ENCODE measurements at places on chromosomes 4 and X.

- DNase-seq = no peak
These were observed 131.8 kb downstream of the PRKX start for GRCh38 chrX:3581609-3582108.

DNA sequence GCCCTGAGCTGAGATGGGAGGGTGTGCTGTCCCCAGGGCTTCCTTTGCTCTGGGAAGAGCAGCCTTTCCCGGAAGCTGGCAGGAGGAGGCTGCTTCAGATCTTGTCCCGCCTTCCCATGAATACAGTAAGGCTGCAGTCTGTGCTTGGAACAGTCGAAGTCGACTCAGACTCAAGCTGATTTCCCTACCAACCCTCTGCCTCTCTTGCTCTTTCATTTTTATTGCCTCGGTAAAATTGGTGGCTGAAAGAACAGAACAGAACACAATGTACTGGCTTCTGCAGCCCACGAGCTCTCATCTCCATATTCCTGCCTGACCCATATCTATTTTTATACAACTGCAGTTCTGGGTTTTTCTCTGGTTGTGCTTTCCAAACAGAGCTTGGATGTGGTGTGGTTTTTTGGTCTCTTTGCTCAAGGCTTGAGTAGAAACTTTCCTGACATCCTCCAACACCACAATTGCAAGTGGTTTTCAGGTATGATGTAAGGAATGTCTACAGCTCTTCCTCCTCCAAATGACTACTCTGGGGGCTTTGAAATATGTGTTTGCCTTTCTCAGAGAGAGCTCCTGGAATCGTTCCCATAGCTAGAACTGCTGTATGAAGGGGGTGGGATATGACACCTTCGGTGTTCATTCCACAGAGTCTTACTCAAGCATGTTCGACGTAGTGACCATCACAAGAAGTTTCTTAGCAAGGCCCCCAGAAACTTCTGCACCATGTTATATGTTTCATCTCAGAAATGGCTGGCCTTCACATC is 61.3 kb downstream of the ENPP6 start:
- DNase-seq = no peak

DNA sequence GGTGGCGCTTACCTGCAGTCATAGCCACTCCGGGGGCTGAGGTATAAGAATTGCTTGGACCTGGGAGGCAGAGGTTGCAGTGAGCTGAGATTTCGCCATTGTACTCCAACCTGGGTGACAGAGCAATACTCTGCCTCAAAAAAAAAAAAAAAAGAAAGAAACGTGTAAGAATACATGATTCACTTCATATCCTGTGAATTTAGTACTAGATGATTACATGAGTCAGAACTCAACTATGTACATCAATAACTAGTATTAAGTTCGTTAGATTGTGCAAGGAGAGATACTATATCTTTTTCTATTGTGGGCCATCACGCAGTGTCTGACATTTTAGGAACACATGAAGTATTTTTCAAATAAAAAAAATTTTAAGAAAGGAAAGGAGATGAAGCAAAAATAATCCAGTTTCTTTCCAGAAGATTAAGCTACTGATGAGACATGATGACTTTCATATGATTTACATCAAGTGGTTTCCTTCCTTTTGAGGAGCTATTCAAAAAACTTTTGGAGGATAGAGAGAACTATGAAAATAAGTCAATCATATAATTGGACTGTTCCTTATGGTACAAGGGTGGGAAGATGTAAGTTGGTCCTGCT is 64.7 kb upstream of the EXOC1L start:
- peak; percentile 13 for DNase-seq

GRCh38 chrX:133661962-133662839 is 246.9 kb upstream of the GPC4 start:
- peak; percentile 44 for DNase-seq

- peak; percentile 17 for DNase-seq
These were observed 155.5 kb downstream of the PDGFRA start for GRCh38 chr4:54384563-54384962.

GRCh38 chrX:13691841-13692371 is 3.0 kb downstream of the RAB9A start:
- no peak for DNase-seq

GRCh38 chrX:47174846-47175587 is 18.6 kb upstream of the UBA1 start:
- DNase-seq = no peak

GRCh38 chrX:46686003-46686645 is 72.8 kb downstream of the SLC9A7 start:
- peak; percentile 16 for DNase-seq

DNA sequence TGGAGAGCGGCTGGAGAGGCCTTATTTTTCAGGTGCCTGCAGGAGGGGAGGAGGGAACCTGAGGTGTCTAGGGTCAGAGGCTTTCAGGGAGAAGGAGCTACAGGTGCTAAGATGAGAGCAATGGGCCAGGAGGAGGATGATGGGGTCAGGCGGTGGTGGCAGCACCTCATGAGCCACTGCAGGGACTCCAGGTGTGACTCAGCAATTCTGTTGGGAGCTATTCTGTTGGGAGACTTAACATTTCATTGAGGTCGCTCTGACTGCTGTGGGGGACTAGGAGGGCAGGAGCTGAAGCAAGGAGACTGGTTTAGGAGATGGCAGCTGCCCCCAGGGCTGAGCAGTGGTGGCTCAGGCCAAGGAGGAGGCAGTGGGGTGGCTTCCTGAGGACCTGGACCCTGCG is 65.0 kb downstream of the CLDN34 start:
- no peak for DNase-seq

- no peak for DNase-seq
These were observed 77.1 kb upstream of the RXFP1 start for GRCh38 chr4:158444621-158445020.

GRCh38 chr4:185839194-185839712 is 27.3 kb upstream of the SORBS2 start:
- DNase-seq = peak; percentile 95

DNA sequence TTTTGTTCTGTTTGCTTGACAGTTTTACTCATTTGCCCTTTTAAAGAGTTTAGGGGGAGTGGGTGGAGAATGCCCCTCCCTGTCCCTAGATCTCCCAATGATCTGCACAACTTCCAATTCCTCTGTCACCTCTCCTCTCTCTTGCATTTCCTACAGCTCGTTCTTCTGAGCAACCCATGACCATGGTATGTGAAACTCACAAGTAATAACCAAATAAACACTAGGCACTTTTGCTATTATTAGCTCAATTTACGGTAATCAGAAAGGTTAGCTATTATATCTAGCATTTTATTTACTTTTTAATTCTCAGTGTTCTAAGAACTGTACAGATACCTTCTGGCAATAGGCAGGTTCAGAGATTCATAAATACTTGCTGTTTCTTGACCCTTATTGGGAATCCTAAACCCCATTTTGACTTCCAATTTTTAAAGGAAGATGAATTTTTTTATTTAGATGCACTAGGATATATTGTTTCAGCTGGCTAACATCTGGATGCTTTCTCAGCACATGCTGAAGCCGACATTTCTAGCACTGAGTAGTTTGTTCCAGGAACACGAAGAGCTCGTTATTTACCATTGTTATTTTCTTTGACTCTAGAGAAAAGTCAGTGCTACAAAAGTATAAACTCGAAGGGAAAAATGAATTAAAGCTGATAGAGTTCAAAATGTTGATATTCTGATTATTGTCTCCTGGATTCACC is 194.7 kb upstream of the TLL1 start:
- DNase-seq = no peak

GRCh38 chr4:138090150-138090917 is 151.8 kb downstream of the SLC7A11 start:
- peak; percentile 75 for DNase-seq

DNA sequence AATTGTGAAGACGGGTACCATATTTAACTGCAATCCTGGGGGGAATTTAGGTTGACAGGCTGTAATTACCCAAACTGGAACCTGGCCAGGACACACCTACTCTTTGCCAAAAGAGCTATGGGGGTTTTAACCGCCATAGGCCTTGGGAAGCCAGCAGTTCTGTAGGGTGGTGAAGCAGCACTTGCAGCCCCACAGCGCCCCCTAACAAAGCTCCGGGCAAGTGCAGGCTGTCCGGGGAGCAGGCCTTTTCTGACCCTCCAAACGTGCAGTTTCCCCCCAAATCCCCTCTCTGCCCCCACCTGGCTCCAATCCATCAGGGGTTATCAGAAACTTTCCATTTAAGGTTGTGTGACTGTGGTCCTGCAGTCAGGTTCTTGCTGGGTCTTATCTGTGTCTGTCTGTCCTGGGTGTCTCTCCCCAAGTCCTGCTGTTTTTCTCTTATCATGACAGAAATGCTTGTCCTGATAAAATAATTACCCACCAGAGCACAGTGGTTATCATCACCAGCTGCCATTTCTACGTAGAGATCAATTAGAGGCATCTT is 350.9 kb downstream of the MID1IP1 start:
- DNase-seq = no peak

- no peak for DNase-seq
These were observed 6.2 kb downstream of the MYL5 start for GRCh38 chr4:680551-680927.

DNA sequence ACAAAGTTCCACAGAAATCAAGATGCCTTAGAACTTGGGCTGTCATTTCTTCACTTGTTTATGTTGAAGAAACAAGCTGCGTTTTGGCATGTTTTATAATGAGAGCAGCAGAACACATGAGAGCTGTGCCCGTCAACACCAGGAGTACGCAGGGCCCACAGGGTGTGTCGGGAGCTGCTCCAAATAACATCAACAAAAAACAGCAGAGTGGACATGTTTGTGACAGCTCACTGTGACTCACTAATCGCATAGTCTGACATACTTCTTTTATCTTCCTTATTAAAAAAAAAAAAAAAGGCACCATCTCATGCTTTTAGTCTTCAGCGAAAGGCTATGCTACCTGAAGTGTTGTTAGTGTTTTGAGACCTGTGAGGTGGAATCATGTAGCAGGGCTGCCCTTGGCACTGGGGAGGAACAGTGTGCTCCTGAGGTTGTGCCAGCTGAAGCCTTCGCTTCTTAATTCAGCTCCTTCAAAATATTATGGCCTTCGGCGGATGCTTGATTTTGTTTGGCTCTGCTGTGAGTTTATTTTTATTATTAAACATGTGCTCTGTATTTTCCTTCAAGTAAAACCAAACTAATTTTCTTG is 32.8 kb downstream of the FHDC1 start:
- DNase-seq = no peak

DNA sequence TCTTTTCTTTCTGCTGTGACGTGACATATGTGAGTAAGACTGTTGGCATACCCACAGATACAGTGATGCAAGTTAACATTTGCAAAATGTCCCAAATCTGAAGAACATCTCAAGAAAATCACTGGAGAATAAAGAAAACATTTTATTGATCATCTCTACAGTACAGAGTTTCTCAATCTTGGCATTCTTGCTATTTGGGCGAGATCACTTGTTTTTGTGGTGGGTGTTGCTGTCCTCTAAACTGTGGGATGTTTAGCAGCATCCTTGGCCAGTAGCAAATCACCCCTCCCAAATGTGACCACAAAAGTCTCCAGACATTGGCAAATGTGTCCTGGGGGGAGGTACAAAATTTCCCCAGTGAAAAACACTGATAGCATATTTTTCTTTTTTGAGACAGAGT is 28.8 kb downstream of the AMELX start:
- DNase-seq = no peak

GRCh38 chrX:93538575-93538974 is 134.8 kb downstream of the NAP1L3 start:
- DNase-seq = no peak

DNA sequence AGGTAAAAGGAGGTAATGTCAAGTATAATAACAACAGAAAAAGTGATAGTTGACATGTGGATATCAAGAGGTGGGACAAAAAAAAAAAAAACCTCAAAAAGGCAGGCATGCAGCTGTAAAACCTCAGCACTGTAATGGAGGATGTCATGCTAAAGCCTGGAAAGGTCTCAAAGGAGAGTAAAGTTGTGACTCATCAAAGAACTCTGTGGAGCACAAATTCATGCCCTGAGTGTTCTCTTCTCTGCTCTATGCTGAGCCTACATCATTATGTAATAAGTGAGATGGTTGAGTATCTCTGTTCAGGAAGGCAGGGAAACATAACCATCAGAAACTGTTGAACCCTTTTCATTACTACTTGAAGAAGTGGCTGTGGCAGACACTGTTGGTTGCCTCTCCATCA is 597.8 kb downstream of the BCOR start:
- no peak for DNase-seq

GRCh38 chrX:150357790-150358189 is 5.3 kb upstream of the MAMLD1 start:
- DNase-seq = no peak

- DNase-seq = no peak
These were observed 23.0 kb upstream of the OTUD4 start for GRCh38 chr4:145203410-145203809.

DNA sequence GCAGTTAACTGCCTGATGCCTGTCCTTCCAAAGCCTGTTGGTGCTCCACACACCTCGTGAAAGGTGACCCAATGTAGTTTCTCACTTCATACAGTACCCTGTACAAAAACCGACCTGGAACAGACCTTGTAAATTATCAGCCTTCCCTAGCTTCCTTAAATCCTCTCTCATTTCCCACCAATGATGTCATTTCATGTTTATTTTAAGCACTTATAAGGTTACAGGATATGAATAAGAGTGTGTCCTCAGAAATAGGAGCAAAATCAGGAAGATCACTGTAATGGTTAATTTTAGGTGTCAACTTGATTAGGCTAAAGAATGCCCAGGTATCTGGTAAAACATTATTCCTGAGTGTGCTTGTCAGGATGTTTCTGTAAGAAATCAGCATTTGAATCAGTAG is 44.7 kb downstream of the TMEM150C start:
- DNase-seq = no peak

DNA sequence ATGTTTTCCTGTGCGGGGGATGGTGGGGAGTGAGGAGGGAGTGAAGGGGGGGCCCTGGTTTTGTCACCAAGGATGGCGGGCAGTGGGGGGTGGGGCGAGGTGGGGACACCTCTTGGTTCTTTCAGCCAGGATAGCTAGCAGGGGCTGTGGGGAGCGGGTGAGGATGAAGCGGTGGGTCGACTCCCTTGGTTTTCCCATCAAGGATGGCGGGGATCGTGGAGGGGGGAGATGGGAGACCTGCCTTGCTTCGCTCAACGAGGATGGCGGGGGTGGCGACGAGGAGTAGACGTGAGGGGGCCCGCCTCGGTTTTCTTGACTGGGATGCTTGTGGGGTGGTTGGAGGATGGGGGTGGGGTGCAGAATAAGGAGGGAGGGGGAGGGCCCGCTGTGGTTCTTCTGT is 643 bp downstream of the FHL1 start:
- no peak for DNase-seq

DNA sequence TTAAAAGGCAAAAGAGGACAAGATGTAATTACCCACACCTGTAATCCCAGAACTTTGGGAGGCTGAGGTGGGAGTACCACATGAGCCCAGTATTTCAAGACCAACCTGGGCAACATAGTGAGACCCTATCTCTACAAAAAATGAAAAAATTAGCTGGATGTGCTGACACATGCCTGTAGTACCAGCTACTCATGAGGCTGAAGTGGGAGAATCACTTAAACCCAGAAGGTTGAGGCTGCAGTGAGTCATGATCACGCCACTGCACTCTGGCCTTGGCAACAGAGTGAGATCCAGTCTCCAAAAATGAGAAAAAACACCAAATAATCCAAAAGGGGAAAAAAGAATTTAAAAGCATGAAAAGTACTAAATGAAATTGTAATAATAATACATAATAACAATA is 30.8 kb downstream of the NR0B1 start:
- peak; percentile 17 for DNase-seq

- DNase-seq = peak; percentile 49
These were observed 821 bp downstream of the PLK4 start for GRCh38 chr4:127881563-127881864.

- no peak for DNase-seq
These were observed 28.8 kb downstream of the NFKB1 start for GRCh38 chr4:102529977-102530376.

- DNase-seq = no peak
These were observed 8.7 kb downstream of the WDFY3 start for GRCh38 chr4:84957514-84958420.

- no peak for DNase-seq
These were observed 1928.2 kb upstream of the TENM3 start for GRCh38 chr4:180314972-180315371.

All from fibroblast of the conjunctiva (primary cell).